Activated T-helper 9 cell treated with anti-CD3 and anti-CD28 coated beads, Interleukin-2, amount 50 U/mL, for 16 hours (primary cell): ENCODE measurements at places on chromosomes 3 and 15.

DNA sequence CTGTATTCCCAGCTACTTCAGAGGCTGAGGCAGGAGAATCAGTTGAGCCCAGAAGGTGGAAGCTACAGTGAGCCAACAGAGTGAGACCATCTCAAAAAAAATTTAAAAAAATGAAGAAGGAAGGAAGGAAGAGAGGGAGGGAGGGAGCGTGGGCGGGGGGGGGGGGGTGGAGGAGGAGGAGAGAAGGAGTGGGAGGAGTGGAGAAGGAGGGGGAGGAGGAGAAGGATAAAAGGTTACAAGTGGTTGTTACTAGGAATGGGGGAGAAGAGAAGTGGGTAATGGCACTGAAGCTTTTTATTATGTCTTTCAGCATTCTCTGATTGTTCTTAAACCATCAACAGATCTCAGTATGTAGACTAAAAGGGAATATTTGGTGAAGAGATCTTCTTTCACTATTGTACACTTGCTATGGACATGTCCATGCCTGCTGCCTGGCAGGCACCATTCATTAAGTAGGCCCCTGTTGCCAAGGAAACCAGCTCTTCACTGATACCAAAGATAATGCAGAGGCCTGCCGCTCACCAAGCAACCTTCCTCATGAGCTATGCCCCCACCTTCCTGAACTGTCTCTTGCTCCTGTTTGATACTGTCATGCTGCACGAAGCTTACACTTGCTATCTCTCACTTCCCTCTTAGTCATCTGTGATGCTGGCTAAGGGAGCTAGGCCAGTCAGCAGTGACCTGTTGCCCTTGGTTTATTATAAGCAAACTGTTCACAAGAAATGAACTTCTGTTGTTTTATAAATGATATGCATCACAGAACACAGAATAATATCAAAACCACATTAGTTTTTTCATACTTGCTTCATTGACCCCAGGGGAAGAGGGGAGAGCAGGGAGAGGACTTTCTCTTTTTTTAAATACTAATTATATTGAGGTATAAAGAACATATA, 23.1 kb downstream of the EPM2AIP1 start:
- DNase-seq = no peak

- DNase-seq = no peak
Measured at GRCh38 chr15:33014586-33014985, 179.9 kb downstream of the FMN1 start.

DNA sequence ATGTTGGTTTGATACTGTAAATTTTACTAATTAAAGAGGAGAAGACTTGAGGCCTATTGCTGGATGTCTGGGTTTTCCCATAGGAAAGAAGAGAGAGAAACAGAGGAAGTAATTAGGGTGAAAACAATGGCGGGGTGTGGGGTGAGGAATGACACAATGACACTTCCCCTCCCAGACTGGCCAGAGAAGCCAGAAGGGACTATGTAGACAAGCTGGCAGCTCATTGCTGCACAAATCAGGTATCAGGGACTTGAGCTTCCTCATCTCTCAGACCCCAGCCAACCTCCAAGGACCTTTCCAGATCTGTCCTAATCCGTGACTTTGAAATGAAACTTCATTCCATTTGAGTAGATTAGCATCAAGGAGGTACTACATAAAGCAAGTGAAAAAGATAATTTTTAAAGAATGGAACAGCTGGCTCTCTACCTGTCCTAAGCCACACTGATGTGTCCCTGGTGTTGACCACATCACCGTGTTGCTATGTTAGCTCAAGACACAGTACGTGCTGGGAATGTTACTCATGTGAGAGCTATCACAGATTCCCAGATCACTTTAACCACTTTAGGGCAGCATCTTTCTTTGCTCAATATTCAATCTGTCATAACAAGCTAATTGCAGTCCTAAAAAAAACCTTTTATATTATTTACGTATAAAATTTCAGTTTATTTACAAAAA, 22.2 kb downstream of the TMEM212 start:
- no peak for DNase-seq

DNA sequence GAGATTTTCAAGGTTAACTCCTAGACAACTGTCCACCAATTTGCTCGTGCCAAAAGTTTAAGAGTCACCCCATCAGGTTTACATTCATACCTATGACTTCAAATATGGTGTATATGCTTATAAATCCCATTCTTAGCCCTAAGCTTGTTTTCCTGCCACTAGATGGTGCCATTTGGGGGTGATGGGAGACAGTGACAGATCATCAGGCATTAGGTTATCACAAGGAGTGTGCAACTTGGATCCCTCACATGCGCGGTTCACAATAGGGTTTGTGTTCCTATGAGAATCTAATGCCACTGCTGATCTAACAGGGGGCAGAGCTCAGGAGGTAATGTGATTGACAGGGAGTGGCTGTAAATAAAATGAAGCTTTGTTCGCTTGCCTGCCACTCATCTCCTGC, 182.7 kb downstream of the CNTN6 start:
- no peak for DNase-seq

GRCh38 chr3:59535791-59536221, 486.0 kb upstream of the CFAP20DC start:
- DNase-seq = no peak

- DNase-seq = peak; percentile 43
Measured at GRCh38 chr15:51736751-51737521, 519 bp downstream of the LYSMD2 start.

- no peak for DNase-seq
Measured at GRCh38 chr3:9192248-9193025, 57.0 kb downstream of the SRGAP3 start.

GRCh38 chr15:39501366-39502081, 79.4 kb upstream of the THBS1 start:
- no peak for DNase-seq

DNA sequence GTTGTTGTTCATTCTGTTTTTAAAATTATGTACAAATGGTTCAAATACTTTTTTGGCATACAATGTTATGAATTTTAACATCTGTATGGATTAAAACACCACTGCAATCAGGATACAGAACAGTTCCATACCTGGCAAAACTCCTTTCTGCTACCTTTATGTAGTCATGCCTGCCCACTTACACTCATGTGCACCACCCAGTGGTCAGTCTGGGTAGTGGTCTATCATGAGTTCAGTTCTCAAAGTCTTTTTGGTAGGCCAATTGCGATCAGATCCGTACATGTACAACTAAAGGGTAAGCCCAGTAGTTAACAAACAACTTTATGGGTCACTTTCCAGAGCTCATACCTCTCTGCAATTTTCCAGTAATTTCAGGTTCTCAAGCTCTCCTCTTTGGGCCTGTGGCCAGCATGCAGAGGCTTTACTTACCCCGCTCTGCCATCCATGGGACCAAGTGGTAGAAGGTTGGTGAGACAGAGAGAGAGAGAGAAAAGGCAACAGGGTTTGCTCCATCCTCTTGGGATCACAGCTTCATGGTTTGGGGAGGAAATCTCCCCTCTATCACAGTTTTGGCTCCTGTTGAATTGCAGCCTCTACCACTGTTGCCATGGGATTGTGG, 63.9 kb upstream of the FAM98B start:
- peak; percentile 31 for DNase-seq
